ENCODE measurements at places on chromosomes 16 and 17. TPM values are rescaled to one million over a fixed set of nuclear protein-coding genes. Genes with fewer than 3 reads are reported as not detected.

The RHBDL3 gene
- 0.88 TPM for total RNA-seq

The NOD2 gene
- 2.8 TPM for total RNA-seq

DNA sequence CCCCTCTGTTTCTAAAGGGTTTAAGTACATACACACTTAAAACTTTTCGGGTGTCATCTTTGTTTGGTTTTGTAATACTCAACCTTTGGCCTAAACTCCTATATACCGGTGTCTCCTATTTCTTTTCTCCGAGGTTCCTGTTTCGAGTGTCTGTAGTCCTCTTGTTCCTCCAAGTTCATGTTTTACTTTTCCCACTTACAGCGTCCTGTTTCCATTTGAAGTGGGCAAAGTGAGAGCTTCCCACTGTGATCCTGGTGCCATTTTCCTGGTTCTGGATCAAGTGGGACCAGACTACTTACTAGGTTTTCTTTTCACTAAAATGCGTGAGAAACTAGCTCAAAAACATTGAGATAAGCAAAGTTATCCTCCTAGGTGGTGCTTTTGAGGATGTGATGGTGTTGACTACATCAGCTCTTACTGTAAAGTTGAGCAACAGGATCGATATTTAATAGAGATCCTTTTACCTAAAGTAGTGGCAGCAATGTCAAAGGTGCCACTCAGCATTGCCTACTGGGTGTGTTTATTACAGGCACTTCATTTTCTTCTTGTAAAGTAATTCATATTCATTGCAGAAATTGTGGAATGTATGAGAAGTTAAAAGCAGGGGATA lies 1.3 kb downstream of the PSMD3 start:
- H3K27ac ChIP-seq = peak overlapping the region; percentile 94
- H3K36me3 ChIP-seq = peaks cover 7% of the 10 kb centered on the region
- H3K4me1 ChIP-seq = peaks cover 27% of the 10 kb centered on the region
- DNase-seq = no peak
- peaks cover 13% of the 10 kb centered on the region for H3K27me3 ChIP-seq
- H3K4me3 ChIP-seq = peak overlapping the region; percentile 97

- H3K27me3 ChIP-seq = peaks cover 2% of the 10 kb centered on the region
- H3K4me1 ChIP-seq = no peaks in the 10 kb centered on the region
- H3K36me3 ChIP-seq = no peaks in the 10 kb centered on the region
Measured at GRCh38 chr17:33493566-33493965, 200.5 kb upstream of the ASIC2 start.

DNA sequence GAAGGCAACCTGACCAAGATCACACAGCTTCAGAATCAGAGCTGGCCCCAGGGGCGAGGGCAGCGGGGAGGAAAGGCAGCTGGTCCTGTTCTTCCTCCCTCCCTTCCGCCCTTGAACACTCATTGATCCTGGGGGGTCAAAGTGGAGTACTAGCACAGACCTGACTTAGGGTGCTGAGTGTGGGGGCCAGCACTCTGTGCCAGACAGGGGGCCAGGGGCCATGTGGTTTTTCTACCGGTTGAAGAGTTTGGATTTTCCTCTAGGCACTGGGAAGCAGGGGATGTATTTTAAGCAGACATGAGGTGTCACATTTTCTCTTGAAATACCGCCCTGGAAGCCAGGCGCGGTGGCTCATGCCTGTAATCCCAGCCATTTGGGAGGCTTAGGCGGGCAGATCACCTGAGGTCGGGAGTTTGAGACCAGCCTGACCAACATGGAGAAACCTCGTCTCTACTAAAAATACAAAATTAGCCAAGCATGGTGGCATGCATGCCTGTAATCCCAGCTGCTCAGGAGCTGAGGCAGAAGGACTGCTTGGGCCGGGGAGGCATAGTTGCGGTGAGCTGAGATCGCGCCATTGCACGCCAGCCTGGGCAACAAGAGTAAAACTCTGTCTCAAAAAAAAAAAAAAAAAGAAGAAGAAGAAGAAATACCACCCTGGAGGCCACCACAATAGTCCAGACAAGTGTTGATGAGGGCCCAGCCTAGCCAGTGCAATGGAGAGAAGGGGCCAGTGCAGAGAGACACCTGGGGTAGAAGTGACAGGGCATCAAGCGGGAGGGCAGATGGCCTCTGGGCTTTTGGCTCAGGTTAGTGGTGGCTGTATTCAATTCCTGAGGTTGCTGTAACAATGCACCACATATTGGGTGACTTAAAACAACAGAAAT lies 15.3 kb downstream of the OSBPL7 start:
- H3K27me3 ChIP-seq = peaks cover 2% of the 10 kb centered on the region
- no peaks in the 10 kb centered on the region for H3K4me1 ChIP-seq

GRCh38 chr16:89136931-89137330 lies 34.6 kb upstream of the CDH15 start:
- H3K36me3 ChIP-seq = peaks cover 9% of the 10 kb centered on the region
- DNase-seq = no peak
- no peaks in the 10 kb centered on the region for H3K27me3 ChIP-seq

- DNase-seq = peak; percentile 41
- H3K4me1 ChIP-seq = peaks cover 45% of the 10 kb centered on the region
- no peaks in the 10 kb centered on the region for H3K27me3 ChIP-seq
- H3K4me3 ChIP-seq = peak overlapping the region; percentile 93
- H3K36me3 ChIP-seq = peaks cover 3% of the 10 kb centered on the region
- H3K27ac ChIP-seq = peak overlapping the region; percentile 97
Measured at GRCh38 chr17:60390925-60391470, 935 bp downstream of the USP32 start.

GRCh38 chr16:17532338-17532995 lies 61.7 kb upstream of the XYLT1 start:
- no peak for DNase-seq
- no peak overlapping the region for H3K27ac ChIP-seq
- no peak overlapping the region for H3K4me3 ChIP-seq
- peaks cover 21% of the 10 kb centered on the region for H3K4me1 ChIP-seq
- H3K27me3 ChIP-seq = peaks cover 3% of the 10 kb centered on the region

DNA sequence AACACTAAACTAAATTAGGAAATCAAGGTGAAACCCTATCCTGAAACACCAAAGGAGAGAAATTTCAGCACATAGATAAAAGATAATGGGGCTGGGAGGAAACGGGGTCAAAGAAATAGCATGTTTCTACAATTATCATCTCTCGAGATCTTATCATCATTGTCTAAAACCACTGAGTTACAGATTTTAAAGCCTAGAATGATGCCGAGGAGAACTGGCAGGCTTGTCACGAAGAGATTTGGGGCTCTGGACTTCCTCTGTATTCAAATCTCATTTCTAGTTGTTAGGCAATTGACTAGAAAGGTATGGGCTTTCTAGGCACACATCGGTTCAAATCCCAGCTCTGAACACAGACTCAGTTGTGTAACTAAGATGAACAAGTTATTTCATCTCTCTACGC lies 9.3 kb downstream of the PDZD9 start:
- H3K4me1 ChIP-seq = peaks cover 6% of the 10 kb centered on the region
- no peak for DNase-seq
- no peaks in the 10 kb centered on the region for H3K27me3 ChIP-seq
- no peak overlapping the region for H3K27ac ChIP-seq
- no peak overlapping the region for H3K4me3 ChIP-seq
- H3K36me3 ChIP-seq = peaks cover 1% of the 10 kb centered on the region

- DNase-seq = no peak
- H3K4me1 ChIP-seq = peaks cover 22% of the 10 kb centered on the region
- peaks cover 13% of the 10 kb centered on the region for H3K36me3 ChIP-seq
- peak overlapping the region; percentile 18 for H3K27ac ChIP-seq
Measured at GRCh38 chr16:3580251-3580651, 3.0 kb upstream of the NLRC3 start.

DNA sequence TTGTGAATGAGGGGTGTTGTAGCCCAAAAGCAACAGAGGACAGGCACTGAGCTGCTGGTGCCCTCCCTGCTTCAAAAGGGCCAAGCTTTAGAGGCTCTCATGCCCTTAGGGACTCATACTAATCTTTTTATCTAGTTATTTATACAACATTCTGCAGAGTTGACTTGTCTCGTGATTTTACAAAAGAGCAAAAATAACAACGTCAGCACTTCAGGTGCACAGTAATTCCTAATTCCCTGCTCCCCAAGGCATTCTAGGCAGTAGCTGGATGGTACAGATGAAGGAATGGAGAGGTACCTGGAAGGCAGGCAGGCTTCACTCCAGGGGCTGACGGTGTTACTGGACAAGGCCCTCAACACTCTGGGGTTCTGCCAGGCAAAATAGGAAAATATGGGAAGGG lies 406.7 kb upstream of the CCL2 start:
- DNase-seq = no peak
- no peaks in the 10 kb centered on the region for H3K4me1 ChIP-seq
- H3K4me3 ChIP-seq = no peak overlapping the region
- H3K27ac ChIP-seq = no peak overlapping the region
- peaks cover 2% of the 10 kb centered on the region for H3K27me3 ChIP-seq

- no peak overlapping the region for H3K27ac ChIP-seq
- no peak for DNase-seq
- H3K4me3 ChIP-seq = no peak overlapping the region
- H3K36me3 ChIP-seq = no peaks in the 10 kb centered on the region
Measured at GRCh38 chr17:30920282-30920681, 1.5 kb upstream of the ADAP2 start.

Data from activated naive CD8-positive, alpha-beta T cell treated with anti-CD3 and anti-CD28 coated beads, Interleukin-2, amount 10 ng/mL, durations not matched to agents 7 days and 5 days (primary cell).